Activated CD8-positive, alpha-beta T cell treated with anti-CD3 and anti-CD28 coated beads for 36 hours (primary cell): ENCODE measurements at places on chromosomes 4 and X. TPM values are rescaled to one million over a fixed set of nuclear protein-coding genes. Genes with fewer than 3 reads are reported as not detected.

Gene TMEM35A
- total RNA-seq, result not detected

Gene EFHC2
- total RNA-seq, result 0.20 TPM

Gene KIT
- 0.58 TPM for total RNA-seq

Gene QRFPR
- not detected for total RNA-seq

Gene C4orf17
- not detected for total RNA-seq

Gene RHOXF1
- not detected for total RNA-seq

Gene AMBN
- not detected for total RNA-seq

Gene SH2D1A
- 40.9 TPM for total RNA-seq

Gene PRKG2
- total RNA-seq, result 0.54 TPM

Gene PCYT1B
- 0.36 TPM for total RNA-seq

Gene SCD5
- total RNA-seq, result 2.2 TPM

Gene MAGEA2B
- not detected for total RNA-seq

Gene GPR82
- total RNA-seq, result 0.38 TPM

Gene ADH7
- not detected for total RNA-seq

Gene MAGEB2
- not detected for total RNA-seq

Gene WDR44
- total RNA-seq, result 9.9 TPM

Gene CAPN6
- not detected for total RNA-seq

Gene SPP1
- total RNA-seq, result not detected

Gene SLC10A4
- not detected for total RNA-seq

Gene SORBS2
- total RNA-seq, result not detected

Gene SLITRK4
- total RNA-seq, result not detected

Gene EXOC1L
- total RNA-seq, result not detected

Gene ARHGAP10
- total RNA-seq, result 4.0 TPM

Gene NAP1L5
- total RNA-seq, result 5.8 TPM

Gene ADRA2C
- not detected for total RNA-seq

Gene IDUA
- 5.4 TPM for total RNA-seq

Gene HSD17B11
- 21.2 TPM for total RNA-seq
